ENCODE measurements at places on chromosomes 12 and 14.

DNA sequence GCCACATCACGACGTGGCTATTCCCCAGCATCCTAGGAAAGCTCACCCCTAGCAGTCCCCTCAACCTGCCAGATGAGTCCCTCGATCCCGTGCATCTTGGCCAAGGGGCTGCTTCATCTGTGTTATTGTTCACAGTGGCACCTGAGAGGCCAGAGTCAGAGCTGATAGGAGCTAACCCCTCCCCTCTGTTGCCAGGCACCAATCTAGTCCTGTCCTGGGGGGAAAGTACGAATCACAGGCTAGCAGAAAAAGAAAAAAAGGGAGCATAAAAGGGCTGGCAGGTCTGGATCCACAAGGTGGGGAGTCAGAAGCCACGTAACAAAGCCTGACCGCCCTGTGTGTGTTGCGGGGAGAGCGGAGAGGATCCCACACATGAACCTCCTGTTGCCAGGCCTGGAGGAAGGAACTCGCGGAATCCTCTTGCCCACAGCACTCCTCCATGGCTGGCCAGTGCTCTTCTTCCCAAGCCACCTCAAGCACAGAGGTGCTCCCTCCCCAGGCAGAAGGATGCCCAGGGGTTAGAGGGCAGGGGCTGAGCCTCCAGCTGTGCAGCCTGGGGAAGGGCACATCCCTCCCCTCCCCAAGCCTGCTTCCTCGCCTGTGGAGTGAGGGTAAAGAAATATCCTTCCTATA lies 91.8 kb downstream of the ITPK1 start:
- DNase-seq, result no peak

GRCh38 chr14:103872481-103873113 lies 25.2 kb upstream of the PPP1R13B start:
- no peak for DNase-seq

DNA sequence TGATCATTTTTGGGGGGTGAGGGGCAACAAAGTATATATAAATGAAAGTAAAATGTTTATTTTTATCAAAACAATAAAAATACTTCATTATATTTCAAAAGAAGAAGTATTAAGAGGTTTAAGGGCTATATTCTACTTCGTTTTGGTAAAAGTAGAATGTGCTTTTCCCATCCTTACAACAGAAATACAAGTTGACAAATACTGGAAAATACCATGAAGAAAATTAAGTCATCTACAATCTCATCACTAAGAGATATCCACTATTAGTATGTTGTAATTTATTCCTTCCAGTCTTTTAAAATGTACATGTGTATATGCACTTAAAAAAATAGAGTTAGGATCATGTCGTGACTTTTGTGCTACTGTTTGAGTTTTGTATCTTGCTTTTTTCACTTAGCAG lies 92.8 kb downstream of the PCNX1 start:
- no peak for DNase-seq

DNA sequence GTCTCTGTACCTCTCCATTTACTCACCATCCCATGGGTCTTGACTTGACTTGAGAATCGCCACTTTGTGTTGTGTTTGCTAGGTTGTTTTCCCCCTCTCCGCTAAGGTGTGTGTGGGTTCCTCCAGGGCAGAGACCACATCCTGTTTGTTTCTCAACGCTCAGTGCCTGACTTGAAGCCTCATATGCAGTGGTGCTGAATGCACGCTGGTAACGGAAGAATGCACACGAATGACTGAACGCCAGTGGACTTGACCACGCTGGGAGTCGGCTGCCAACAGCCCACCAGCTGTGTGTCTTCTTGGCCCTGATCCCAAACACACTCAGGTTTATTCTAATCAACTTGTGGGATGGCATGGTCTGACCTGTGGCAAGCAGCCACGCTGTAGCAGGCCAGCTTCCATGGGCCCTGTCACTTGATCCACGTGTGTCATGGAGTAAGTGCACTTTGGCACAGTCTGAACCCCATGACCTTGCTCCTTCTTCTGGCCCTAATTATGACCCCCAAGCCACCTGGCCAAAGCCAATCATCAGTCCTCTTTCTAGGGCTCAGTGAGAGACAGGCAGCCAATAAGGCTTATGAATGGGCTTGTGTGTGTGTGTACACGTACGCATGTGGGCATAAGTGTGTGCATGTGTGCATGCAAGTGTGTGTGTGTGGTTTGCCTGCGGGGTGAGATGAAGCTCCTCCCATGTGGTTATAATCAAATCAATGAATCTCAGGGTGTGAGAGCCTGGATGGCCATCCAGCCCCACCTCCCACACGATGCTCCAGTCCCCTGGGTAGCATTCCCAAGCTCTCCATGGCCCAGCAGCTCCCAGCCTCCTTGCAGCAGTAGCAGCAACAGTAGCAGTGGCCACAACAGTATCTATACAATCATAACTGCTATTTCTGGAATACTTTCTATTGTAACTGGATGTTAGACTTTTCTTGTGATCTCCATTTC lies 6.4 kb upstream of the TC2N start:
- no peak for DNase-seq

DNA sequence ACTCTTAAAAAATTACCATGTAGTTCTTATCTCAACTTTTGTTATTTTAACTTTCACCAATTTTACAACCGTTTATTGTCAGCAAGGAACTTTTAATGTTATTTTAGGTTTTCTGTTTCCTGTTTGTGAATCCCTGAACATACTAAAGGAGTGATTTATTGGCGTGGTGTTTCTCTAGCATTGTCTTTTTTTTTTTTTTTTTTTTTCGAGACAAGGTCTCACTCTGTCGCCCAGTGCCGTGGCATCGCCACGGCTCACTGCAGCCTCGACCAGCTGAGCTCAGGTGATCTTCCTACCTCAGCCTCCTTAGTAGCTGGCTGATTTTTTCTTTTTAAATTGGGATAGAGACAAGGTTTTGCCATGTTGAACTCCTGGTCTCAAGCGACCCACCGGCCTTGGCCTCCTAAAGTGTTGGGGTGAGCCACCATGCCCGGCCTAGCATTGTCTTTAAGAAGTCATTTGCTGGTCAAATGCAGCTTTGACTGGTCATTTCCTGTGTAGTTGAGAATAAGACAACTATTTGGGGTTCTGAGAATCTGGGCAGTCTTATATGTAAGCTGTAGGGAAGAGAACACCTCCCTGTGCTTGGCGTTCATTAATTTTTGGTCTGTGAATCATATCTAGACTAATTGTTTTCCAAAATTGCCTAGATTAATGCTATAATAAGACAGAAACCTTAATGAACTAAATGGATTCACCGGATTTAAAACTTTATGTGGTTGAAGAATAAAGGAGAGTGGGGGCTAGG lies 2.1 kb downstream of the WASHC4 start:
- no peak for DNase-seq

GRCh38 chr12:63470161-63470560 lies 198.1 kb downstream of the DPY19L2 start:
- no peak for DNase-seq

GRCh38 chr12:6771509-6772330 lies 600 bp upstream of the LAG3 start:
- no peak for DNase-seq

DNA sequence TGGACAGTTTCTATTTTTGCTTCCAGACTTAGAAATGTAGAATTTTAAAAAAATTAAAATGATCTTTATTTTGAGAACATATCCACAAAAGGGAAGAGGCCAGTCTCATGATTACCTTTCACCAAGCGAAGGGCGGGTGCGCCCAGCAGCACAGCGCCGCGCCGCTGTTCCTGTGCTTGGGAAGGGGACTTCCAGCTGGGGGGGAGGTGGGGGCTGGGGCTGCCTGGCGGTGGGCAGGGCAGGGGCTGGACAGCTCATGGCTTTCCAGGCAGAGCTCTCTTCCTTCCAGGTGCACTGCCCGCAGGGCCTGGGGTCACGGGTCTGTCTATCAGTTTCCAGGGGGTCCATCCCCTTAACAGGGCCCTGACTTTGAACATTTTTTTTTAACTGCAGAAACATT lies 199.9 kb downstream of the TTC7B start:
- DNase-seq, result no peak

DNA sequence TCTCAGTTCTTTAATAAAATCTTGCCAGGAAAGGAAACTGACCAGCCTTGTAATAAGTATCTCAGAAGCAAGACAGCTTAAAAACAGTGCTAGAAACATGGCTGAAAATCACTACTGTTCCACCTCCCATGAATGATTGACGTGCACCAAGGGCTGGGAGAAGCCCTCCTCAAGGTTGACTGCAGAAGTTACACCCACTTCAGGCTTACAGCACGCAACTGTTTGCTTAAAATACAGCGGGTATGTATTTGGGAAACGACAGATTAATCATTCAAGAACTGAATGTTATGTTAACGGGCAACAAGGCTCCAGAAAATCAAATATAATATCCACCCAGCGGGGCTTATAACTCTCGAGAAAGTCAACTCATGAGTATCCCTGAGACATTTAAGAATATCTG lies 22.1 kb downstream of the PRKD1 start:
- no peak for DNase-seq

DNA sequence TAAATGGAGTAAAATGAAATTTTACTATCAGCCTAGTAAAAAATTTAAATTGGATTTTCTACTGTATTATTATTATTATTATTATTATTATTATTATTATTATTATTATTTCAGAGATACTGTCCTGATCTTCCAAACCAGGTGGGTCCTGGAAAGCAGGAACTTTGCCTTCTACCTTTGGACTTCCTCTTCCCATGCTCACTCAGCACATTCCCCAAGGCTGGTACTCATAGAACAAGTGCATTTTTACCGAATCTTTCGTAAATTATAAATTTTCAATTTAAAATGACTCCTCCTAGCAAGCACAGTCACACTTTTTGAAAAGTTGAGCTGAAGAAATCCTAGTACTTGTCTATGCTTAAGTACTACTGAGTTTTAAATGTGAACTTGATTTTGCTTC lies 29.7 kb downstream of the BHLHE41 start:
- no peak for DNase-seq

- DNase-seq, result no peak
These were observed at the start of gene RBP5 for GRCh38 chr12:7128681-7129286. RBP5 (minus strand) TSS chr12:7128889; CDS start chr12:7128775, 114 bp downstream.

DNA sequence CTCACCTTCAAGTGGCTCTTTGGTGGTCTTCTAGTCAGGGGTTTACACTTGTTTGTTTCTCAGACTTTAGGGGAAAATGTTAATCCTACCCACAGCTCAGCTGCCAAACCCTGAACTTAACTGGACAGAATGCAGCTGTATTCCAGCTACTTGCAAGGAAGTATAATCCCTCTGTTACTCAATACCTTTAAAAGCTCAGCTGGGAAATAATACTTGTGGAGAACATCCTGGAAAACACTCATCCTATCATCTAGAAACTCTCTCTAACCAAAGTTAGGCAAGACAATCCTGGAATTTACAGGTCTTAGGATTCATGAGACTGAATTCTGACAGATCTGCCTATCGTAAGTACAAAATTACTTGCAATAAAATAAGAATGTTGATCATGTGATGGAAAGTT lies 404.1 kb downstream of the ADAMTS20 start:
- no peak for DNase-seq

- peak; percentile 40 for DNase-seq
These were observed 244.2 kb upstream of the OR4E1 start for GRCh38 chr14:21917699-21918436.

- peak; percentile 3 for DNase-seq
These were observed 82.6 kb upstream of the TRAF3 start for GRCh38 chr14:102694530-102695166.

DNA sequence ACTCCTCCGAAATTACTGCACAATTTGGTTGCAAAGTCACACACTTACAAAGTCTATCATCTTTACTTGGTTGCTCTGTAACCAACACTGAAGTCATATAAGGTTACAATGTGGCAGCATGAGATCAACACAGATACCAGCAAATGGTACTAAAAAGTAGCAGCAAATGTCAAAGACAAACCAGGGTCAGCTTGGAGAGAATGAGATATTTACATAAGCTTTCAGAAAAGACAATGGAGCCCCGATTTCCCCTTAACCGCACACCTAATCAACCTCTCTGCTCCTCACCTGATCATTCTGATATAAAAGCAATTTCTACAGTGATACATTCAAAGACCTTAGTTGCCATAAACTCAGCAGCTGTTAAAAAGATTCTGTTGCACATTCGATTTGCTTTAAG lies 76.4 kb upstream of the FOXN3 start:
- no peak for DNase-seq

- DNase-seq, result no peak
These were observed 131.3 kb downstream of the ZFP36L1 start for GRCh38 chr14:68661226-68662225.

GRCh38 chr12:64229796-64230195 lies 7.7 kb upstream of the KICS2 start:
- no peak for DNase-seq

GRCh38 chr12:62689042-62689839 lies 222.6 kb downstream of the MON2 start:
- DNase-seq, result no peak

DNA sequence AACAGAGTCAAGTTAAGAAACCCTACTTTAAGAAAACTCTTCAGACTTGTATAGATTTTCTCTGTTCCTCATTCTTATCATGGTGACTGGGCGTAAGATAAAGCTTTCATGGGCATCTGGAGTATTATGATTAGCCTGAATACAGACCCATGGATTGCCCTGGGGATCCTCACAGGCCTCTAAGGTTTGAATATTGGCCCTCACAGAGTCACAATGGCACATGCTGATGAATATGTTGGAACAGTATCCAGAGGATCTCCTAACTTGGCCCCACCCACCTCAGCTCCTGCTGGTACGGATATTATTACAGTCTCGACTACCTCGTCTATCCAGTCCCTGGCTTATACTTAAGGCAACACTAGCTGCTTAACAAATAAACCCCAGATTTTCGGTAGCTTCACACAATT lies 8.1 kb downstream of the OSBPL8 start:
- no peak for DNase-seq

DNA sequence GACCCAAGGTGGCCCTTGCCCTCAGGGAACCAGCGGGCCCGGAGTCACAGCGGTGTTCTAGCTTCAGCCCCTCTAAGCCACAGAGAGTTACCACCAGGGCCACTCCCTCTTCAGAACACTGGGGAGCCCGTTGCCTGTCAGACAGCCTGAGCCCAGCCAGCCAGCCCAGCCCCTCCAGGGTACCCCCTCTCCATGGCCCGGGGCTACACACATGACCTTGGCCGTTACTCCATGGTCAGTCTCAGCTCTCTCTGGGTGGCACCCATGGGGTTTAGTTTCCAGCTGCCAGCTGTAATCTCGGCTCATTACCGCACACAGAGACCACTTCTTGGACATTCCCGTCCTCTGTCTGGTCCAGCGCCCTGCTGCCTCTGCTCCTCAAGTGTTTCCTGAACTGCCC lies 35.0 kb downstream of the PPP2R5C start:
- DNase-seq, result no peak
